ENCODE measurements at places on chromosomes 13 and 19.

GRCh38 chr13:99948907-99949678 is 22.5 kb downstream of the ZIC5 start:
- DNase-seq = no peak

- no peak for DNase-seq
Measured at GRCh38 chr19:16589917-16590316, 17.7 kb upstream of the SLC35E1 start.

- DNase-seq = no peak
Measured at GRCh38 chr13:109226631-109227030, 559.8 kb downstream of the IRS2 start.

GRCh38 chr13:109500146-109500773 is 286.1 kb downstream of the IRS2 start:
- no peak for DNase-seq

DNA sequence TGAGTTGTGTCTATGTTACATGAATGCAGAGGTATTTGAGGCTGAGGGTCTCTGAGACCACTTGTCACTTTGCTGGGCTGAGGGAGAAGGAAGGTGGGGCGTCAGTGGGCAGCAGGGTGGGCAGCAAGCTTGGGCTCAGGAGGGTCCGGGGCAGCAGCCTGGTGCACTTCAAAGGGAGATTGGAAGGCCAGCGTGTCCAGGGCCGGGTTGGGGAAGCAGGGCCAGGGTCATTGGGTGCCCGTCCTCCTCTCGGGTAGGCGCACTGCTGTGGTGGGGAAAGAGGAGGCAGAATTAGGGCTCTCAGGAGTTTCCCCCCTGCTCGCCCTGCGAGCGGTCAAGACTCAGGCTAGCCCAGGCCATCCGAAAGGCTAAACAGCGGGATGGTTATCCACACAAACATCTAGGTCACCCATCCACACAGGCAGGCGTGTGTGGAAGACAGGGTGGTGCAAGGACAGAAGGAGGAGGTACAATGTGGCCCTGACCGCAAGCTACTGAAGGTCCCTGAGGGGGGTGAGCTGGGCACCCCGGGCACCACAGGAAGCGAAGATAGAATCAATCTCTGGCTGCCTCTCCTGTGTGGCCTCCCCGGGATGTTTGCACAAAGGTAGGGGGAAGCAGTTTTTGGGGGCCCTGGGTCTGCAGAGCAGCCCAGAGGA is 37.7 kb downstream of the MYO9B start:
- no peak for DNase-seq

GRCh38 chr13:100540621-100541020 is 48.0 kb downstream of the GGACT start:
- DNase-seq = no peak

DNA sequence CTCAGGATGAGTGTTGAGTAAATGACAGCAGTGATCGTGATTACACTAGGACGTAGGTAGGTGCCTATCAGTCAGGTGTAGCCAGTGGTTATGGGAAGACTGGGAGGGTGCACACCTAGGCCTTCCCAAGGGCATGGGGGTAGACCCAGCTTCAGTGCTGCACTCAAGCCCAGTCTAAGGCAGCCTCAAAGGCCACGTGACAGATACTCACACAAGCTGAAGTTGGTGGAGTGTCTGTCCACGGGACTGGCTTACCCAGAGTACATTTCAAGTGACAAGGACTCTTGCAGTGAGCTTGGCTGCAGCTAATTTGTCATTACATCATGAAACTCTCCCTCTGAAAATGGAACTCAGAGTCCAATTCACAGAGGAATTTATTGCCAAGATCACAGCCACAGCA is 118.3 kb downstream of the SHISA2 start:
- DNase-seq = no peak

Data from T-cell (primary cell).